Stimulated activated CD4-positive, alpha-beta T cell treated with anti-CD3 and anti-CD28 coated beads, TNF-alpha, amount 100 ng/mL, for 24 hours (primary cell): ENCODE measurements at places on chromosomes 7 and 10.
A peak's percentile ranks its signal among the peaks of the same experiment; 100 is the strongest.

DNA sequence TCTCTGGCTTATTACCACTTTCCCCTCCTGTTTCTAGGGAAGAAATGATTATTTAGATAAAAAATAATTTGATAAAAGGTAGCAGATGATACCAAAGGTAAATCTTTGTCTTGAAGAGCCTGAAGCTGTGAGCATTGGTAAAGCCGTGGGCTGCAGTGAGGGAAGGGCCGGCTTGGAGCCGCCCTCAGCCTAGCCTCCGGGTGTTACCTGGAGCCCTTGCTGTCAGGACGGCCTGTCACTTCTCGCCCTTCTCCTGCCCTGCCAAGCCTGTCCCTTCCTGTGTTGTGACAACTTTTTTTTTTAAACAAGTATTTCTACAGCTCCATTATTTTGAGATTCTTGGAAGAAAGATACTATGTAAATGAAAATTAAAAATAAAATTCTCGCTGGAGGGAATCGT lies 7.0 kb downstream of the CUX1 start:
- DNase-seq, result no peak

- DNase-seq, result no peak
Observed at GRCh38 chr7:98555403-98555802, 61.7 kb upstream of the NPTX2 start.

DNA sequence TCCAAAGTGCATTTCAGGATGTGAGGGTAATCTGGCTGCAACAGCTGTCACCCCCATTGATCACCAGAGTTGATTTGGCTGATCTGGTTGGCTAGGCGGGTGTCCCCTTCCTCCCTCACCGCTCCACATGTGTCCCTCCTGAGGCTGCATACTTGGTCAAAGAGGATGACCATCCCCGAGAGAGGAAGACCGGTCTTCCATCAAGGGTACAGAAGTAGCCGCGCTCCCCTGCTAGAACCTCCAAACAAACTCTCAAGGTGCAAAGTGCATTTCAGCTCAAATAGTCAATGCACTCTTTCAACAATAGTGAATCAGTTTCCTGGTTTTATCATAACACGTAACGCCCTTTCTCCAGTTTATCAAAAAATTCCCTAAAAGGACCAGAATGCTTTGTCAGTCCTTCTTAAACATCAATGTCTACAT lies 44.6 kb downstream of the CARD11 start:
- DNase-seq, result no peak

DNA sequence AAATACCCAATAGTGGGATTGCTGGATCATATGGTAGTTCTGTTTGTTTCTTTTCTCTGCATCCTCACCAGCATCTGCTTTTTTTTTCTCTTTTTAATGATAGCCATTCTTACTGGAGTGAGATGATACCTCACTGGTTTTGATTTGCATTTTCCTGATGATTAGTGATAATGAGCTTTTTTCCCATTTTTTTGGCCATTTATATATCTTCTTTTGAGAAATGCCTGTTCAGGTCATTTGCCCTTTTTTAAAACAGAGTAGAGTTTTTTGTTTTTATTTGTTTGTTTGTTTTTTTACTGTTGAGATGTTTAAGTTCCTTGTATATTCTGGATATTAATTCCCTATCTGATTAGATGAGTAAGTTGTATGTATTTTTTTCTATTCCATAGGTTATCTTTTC lies 205.8 kb upstream of the KAT6B start:
- DNase-seq, result no peak

DNA sequence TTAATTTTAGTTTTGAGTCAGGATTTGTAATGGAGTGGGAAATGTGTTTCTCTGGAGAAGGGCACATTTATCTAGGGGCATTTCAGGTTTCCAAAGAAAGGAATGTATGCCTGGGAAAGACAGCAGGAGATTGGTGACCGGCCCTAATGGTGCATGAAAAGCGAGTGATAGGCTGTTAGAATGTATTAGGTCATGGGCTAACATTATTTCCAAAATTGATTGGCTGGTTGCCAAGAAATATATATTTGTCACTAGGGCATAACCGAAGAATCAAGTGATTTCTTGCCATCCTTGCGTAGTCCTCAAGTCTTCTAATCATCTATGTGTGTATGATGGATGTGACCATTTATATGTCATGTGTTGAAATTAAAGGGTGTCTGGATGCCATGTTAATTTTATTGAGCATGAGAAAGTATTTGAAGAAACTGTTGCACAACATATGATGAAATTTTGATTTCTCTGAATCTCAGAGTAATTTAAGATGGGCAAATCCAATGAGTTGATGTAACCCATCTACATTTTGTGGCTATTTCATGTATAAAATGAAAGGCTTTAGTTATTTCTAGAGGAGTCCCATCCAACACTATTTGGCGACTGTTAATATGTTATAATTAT lies 248.4 kb downstream of the BMPER start:
- no peak for DNase-seq

DNA sequence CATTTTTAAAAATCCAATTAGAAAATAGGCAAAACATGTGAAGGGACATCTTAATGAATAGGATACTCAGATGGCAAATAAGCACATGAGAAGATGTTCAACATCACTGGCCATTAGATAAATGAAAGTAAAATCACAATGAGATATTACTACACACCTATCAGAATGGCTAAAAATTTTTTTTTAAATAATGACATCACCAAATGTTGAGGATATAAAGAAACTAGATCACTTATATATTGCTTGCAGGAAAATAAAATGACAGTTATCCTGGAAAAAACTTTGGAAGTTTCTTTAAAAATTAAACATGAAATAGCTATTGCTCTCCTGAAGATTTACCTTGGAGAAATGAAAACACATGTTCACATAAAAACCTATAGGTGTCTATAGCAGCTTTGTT lies 127.8 kb downstream of the ALOX5 start:
- no peak for DNase-seq

DNA sequence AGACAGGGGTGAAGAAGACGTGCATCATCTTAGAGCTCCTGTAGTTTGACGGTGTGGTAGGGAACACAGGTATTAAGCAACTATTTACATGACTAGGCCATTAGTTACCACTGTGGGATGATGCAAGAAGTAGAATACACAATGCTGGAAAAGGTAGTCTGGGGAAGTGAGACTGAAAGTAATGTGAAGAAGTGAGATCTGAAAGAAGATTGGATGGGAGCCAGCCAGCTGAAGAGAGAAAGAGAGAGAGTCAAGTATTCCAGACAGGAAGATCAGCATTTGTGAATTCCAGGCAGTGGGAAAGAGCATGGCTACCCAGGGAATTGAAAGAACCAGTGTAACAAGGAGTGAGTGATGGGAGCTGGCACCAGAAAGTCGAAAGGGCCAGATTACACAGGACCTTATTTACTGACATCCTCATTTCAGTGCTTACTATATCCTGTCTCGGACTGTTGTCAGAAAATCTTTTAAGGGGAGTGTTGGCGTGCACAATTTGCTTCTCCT lies 4.0 kb upstream of the CFAP58 start:
- DNase-seq, result no peak

DNA sequence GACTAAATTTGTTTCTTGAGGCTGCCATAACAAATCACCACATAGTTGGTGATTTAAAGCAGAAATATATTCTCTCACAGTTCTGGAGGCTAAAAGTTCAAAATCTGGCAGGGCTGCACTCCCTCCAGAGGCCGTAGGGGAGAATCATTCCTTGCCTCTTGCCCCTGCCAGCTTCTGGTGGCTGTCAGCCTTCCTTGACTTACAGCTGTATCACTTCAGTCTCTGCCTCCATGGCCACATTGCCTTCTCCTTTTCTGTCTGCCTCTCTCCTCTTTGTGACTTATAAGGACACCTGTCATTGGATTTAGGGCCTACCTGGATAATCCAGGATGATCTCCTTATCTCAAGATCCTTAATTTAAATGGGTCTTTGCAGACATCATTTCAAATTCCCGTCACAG lies 5.8 kb upstream of the LRRC4 start:
- DNase-seq, result no peak

- DNase-seq, result peak; percentile 67
Observed at GRCh38 chr10:95561177-95561863, at the start of gene SORBS1. SORBS1 (minus strand) TSS chr10:95561371; CDS start chr10:95441135, 120,236 bp downstream.

DNA sequence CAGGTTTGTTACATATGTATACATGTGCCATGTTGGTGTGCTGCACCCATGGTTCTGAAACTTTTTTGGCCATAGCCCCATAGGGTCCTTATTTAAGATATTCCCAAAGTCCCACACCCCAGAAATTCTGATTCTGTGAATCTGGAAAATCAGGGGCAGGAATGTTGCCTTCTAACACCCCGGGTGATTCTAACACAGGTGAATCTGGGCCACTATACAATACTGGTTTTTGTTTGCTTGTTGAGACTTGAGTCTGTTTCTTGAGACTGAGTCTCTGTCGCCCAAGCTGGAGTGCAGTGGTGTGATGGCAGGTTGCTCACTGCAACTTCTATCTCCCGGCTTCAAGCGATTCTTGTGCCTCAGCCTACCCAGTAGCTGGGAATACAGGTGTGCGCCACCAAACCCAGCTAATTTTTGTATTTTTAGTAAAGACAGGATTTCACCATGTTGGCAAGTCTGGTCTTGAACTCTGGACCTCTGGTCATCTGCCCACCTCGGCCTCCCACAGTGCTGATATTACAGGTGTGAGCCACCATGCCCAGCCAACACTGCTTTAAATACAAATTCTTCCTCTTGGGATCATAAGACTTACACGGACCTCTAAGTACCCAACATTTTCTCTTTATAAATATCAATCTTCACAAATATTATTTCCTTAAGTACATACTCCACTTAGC lies 16.9 kb upstream of the PHYH start:
- DNase-seq, result no peak

DNA sequence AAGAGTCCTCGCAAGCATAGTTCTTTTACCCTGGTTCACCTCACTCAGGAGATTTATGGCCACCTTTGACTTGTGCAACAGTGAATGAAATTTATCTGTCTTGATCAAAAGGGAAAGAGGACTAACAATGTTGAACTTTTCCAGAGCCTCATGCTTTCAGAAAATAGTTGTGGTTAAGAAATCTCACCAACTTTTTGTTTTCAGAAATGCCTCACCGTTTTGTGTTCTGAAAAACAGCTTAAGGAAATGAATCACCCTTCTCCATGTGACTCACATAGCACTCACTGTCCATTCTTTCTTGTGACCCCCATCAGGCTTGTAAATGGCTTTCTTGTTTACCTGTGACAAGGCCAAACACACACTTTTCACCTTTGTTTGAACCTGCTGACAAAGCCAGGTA lies 148.6 kb upstream of the FAM3C start:
- DNase-seq, result no peak

GRCh38 chr7:155303039-155303593 lies 5.4 kb downstream of the INSIG1 start:
- DNase-seq, result no peak
